RPMI7951 (cell line): ENCODE measurements at places on chromosomes 1 and 21.
A peak's percentile ranks its signal among the peaks of the same experiment; 100 is the strongest.

GRCh38 chr1:172845371-172845770 lies 186.5 kb downstream of the FASLG start:
- peak; percentile 10 for DNase-seq

GRCh38 chr1:245645894-245646293 lies 491.1 kb downstream of the KIF26B start:
- DNase-seq = no peak

DNA sequence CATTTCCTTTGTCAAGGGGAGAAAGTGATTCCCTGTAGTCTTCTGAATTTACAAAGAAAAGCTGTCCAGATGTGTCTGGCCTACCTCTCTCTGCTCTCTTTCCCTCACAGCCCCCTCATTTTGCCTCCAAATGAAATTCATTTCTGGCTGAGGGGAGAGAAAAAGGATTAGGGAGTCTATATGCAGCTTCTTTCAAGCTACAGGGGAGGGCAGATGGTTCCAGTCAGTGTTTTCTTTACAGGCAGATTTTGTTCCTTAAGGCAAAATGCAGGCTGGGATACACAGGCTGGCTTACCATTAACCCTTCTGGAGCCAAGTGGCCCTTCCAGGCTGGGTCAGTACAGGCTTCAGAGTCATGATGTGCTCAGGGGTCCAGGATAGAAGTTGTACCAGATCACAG lies 198.1 kb upstream of the USP24 start:
- DNase-seq = no peak

DNA sequence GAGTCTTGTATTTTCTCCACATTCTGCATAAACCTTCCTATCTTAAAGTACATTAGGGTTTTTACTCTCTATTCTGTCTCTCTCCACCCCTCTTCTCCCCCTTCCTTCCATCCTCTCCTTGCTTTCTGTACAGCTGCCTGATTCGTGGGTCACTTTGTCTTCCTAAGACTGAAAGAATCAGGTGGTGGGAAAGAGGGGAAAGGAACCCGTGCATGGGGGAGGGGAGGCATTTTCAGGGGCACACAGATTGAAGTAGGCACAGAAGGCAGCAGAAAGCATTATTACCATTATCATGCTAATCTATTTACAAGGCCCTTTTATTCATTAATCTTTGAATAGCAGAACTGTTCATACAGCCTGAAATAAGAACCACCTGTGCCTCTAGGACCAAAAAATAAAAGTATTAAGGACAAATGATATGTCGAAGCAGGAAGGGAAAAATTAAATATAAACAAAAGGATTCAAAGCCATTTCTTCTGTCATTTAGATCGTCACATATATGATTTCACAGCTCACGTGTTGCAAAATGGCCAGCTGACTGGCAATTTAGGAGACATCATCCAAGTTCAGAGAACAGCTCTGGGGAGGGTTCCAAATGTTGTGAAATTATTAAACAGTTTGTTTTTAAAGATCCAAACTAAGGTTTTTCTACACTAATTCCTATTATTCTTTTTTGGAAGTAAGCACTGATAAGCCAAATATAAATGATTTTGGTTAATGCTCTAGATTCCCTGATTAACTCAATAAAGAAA lies 154.6 kb downstream of the PBX1 start:
- DNase-seq = no peak

DNA sequence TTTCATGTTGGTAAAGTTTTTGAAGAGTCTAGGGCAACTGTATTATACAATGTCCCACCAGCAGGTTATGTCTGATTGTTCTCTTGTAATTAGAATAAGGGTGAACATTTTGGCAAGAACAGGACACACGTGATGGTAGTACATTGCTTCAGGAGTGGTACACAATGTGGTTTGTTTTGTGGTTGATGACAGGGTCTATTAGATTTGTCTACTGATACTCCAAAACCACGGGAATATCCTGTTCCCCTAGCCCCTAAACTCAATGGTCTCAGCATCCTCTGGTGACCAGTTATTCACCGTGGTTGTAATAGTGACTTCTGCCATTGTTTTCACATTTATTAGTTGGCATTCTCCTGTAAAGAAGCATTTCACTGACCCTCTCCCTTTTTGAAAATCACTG lies 22.1 kb upstream of the ACTA1 start:
- DNase-seq = peak; percentile 13

DNA sequence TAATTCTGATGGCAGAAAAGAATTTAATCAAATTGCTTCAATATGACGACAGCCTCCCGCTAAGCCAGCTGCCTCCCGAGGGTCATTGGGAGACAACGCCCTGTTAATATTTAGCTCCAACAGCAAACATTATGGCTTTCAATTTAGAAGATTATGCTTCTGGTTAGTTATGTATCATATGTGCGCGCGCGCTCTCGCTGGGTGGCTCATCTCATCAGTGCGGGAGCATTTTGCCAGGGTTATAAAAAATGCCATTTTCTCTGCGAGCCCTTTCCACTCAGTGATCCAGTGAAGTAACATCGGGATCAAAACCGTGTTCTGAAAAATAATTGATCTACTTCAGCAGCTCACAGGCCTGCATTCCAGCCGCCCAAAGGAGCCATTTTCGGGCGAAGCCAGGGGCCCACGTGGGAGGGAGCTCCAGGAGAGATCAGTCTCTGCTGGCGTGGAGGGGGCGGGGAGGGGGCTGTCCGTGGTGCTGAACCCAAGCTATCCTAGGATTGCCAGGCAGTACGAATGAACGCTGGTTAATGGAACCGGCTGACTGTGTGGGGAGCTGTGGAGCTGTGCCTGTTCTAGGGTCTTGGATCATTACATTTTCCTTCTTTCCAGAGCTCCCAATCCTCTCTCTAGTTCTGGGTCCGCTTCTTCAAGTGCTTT lies 219.1 kb upstream of the ZC3H12A start:
- no peak for DNase-seq

DNA sequence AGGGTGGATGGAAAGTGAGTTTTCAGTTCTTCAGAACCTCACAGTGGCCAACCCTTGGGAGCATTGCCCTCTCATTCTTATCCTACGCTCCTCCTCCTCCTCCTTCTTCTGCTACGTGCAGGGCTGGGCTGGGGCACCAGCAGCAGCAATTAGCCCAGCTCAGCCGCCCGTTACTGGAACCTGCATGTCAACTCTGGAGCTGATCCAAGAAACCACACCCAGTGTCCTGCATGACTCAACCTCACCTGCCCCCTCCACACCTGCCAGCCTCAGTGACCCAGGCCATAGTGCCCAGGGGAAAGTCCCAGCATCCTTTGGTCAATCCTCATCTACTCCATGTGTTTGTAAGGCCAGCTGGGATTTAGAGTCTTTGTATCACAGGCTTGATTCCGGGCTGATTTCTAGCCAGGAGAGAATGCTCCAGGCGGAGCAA lies 12.6 kb downstream of the ELF3 start:
- DNase-seq = no peak

GRCh38 chr1:7339953-7340352 lies 431.1 kb upstream of the VAMP3 start:
- DNase-seq = no peak

DNA sequence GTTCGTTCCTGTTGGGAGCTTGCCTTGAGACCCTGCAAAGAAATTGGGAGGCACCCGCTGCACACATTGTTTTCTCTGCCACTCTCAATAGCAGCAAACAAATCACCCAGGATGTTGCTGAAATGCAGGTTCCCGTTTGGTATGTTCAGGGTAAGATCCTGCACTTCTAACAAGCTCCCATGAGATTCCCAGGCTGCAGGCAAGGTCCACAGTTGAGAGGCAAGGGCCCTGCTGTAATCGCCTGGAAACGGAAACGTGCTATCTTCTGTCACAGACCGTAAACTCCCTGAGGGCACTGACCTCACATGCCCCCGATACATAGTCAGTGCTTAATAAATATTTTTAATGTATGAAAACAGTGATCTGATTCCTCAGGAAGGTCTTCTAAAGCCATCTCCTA lies 37.8 kb downstream of the XCL1 start:
- DNase-seq = no peak

DNA sequence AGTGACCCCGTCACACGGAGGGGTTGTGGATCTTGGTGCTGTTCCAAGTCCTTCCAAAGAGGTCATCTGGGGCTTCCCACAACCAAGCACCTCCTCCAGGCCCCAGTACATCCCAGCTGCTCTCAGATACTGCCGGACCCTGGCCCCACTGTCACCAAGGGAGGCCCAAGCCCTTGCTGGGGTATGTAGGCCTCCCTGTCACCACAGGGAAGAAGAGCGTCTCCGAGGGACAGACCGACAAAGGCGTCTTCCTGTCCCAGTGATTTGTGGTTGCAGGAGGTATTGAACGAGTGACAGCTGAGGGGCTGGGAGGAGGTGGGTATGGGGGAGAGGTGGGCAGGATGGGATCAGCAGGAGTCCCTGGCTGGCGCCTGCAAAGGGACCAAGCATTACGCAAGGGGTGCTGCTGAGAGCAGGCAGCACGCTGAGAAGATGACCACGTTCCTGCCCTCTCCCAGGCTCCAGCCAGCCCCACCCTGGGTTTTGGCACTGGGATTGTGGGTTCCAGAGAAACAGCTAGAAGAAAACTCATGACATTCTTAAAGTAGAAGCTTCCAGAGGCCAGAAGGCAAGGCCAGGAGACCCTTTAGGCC lies 29.7 kb downstream of the LRP8 start:
- DNase-seq = no peak

GRCh38 chr21:14480411-14481031 lies 65.6 kb downstream of the SAMSN1 start:
- DNase-seq = no peak

DNA sequence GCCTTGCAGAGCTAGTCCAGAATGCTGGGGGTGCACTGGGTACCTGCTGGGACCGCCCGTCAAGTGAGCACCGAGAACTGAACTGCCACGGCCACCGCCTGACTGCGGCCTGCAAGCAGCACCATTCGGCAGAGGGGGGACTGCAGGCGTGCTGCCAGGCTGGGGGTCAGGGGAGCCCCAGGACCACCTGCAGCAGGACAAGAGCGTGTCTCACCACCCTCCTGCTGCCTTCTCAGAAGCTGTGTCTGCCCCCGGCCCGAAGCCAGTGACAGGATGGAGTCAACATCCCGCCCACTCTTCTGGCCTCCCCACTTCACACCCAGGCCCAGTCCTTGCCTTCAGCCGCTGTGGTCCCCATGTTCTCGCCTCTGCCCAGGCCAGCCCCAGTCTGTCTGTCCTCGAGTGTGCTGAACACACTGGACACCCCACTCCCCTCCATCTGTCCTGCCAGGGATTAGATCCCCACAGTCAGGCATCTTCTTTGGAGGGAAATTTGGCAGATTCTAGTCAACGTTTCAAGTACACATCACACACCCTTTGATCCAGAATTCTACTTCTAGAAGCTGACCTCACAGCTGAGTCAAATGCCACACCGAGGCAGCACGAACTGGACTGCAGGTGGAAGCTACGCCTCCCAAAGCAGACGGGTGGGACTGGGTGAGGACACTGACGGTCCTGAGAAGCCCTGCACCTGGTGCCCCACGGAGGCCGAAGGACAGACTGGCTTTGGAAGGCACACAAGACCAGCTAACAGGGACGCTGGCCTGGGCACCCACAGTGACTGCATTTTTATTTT lies 26.0 kb downstream of the PTTG1IP start:
- DNase-seq = no peak

GRCh38 chr21:43194303-43195120 lies 25.7 kb downstream of the CRYAA start:
- no peak for DNase-seq

DNA sequence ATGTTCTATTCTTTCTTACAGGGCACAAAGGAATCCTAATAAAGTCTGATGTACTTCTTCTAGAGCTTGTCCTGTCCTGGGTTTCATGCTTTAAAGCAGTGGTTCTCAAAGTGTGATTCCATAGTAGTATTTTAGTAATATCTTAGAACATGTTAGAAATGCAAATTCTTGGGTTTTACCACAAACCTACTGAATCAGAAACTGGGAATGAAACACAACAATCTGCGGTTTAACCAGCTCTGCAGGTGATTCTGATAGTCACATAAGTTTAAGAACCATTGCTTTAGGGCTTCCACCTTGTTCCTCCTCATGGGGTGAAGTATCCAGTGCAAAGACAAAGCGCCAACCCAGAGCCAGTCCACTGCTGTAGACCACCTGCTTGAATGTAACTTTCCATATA lies 41.1 kb downstream of the NGF start:
- DNase-seq = peak; percentile 69

DNA sequence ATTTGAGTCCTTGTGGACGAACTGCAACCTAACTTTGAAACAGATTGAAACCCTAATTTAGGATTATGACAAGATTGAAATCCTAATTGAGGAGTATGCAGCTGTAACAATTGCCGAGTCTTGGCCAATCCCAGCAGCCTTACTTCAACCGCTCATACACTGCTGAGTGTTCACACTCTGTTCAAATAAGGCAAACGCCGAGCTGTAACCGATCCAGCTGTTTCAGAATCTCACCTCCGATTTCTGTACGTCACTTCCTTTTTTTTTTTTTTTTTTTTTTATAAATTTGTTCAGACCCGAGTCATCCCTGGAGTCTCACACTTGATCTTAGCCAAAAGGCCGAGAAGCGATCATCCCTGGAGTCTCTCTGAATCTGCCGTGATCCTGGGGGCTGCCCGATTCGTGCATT lies 22.3 kb upstream of the ATP5PO start:
- DNase-seq = no peak

GRCh38 chr1:222109836-222110235 lies 367.9 kb upstream of the DUSP10 start:
- peak; percentile 32 for DNase-seq

GRCh38 chr21:39555911-39556590 lies 56.7 kb upstream of the B3GALT5 start:
- peak; percentile 60 for DNase-seq

DNA sequence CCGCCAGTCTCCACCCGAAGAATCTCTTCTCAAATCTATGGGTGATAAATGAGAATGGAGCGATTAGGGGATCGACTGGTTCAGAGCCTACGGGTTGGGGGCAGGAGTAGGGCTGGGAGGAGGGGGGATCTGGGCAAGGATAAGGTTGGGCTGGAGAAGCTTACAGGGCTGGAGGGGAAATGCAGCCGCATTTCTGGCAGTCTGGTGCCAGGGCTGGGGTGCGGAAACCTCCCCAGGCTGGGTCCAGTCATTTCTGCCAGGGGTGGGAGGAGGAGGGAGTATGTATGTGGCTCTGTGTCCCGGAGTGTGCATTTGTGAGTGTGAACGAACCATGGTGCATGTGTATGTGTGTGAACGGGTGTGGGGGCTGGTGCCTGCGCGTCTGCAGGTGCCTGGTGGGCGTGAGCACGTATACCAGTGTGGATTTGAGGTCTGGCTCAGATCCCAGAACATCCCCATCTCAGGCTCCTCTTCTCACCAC lies 10.2 kb downstream of the C1orf216 start:
- peak; percentile 8 for DNase-seq

DNA sequence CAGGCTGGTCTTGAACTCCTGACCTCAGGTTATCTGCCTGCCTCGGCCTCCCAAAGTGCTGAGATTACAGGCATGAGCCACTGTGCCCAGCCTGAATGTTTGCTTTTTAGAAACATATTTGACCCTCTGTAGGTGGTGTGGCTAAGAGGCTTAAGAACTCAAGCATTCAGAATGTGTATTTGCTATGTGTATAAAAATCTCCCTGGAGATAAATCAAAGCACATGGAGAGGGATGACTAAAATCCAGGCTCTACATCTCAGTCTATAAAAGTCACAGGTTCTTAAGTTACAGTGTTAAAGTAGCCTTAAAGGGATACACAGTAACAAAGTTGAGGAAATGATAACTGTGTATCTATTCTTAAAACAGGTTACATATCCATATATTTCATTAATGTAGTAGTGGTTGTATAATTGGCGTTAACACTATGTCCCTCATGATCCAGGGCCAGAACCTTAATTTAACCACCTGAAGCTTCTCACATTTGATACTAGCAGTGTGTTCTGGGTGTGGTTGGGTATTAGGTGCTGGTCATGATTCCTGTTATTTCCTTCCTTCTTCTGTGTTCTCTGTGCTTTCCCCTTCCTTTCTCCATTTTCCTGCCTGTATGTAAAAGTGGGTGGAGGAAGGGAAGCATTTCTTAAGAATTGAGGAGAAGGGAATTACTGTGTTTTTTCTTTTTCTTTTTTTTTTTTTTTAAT lies 16.2 kb downstream of the GIPC2 start:
- peak; percentile 56 for DNase-seq
